NCI-H510A treated with DMSO at 0.1 percent for 48 hours (cell line): ENCODE measurements at places on chromosomes 12 and 14.

- DNase-seq, result no peak
These were observed 35.8 kb downstream of the ETV6 start for GRCh38 chr12:11685316-11685715.

GRCh38 chr12:113291586-113291985 is 43.3 kb downstream of the SLC8B1 start:
- DNase-seq, result no peak

DNA sequence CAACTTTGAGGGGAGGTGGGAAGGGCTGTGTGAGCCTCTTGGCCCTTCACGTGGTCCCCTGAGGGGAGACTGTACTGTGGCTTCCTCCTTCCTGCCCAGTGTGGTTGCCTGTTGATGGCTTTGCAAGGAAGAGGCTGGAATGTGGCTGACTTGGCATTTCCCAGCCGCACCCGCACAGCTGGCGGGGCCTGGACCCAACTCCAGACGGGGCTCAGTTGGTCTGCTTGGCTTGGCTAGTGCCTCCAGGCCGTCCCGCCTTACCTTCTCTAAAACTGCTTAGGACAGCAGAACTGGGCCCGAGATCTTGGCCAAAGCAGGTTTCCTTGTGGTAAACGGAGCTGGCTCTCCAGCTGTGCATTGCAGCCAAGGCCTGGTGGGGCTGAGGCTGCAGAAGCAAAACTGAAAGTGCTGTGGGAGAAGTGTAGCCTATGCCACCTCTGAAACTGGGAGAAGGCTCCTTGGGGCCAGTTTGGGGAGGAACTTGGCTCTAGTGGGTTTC is 139.5 kb downstream of the SMOC1 start:
- DNase-seq, result no peak

GRCh38 chr12:93805736-93806141 is 128.6 kb downstream of the CRADD start:
- DNase-seq, result no peak

DNA sequence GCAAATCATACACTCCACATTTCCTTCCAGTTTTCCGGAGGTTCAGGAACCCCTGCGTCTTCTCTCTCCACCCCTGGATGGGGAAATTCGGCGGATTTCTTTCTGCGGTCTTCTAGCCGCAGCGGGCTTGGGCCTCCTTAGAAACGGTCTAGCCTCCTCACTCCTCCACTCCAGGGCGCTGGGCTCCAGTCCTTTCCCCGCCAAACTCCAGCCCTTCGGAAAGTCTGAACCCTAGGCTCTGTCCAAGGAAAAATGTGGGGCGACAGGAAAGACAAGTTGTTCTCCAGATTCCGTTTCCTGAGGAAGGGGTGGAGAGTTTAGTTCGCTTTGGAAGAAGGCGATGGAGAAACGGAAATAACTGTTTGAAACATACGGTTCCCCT is 1.4 kb upstream of the HOXC10 start:
- DNase-seq, result no peak

DNA sequence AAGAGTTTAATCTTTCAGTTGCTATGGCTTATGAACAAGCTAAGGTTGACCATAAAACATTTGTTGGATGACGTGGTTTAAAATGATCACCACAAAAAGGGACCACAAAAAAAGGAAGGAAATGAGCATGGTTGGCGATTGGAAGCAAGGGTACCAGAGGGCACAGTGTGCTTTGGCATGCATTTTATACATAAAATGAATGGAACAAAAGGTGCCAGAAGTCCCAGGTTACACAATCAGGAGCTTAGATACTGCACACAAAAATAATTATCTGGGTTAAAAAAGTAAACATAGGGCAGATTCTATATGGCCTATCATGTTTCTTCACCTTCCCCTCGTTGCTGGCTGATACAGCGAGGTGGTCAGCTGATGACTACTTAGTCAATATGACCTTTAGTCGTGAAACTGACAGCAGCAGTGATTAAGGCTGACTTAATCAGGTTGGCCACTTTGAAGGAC is 50.7 kb downstream of the ZC3H14 start:
- DNase-seq, result no peak

- no peak for DNase-seq
These were observed 2.4 kb upstream of the SNW1 start for GRCh38 chr14:77763316-77763715.

- no peak for DNase-seq
These were observed 391.2 kb downstream of the AEBP2 start for GRCh38 chr12:19830446-19830845.

GRCh38 chr14:41297576-41298327 is 308.9 kb upstream of the LRFN5 start:
- DNase-seq, result no peak

- DNase-seq, result no peak
These were observed 337.1 kb upstream of the OR4E1 start for GRCh38 chr14:22010545-22011252.

GRCh38 chr14:101188571-101188915 is 285.0 kb upstream of the RTL1 start:
- no peak for DNase-seq
